Jurkat, Clone E6-1 (cell line): ENCODE measurements at places on chromosomes 2 and 18.

GRCh38 chr2:228016402-228016801 is 145.0 kb downstream of the DAW1 start:
- peak; percentile 8 for DNase-seq

DNA sequence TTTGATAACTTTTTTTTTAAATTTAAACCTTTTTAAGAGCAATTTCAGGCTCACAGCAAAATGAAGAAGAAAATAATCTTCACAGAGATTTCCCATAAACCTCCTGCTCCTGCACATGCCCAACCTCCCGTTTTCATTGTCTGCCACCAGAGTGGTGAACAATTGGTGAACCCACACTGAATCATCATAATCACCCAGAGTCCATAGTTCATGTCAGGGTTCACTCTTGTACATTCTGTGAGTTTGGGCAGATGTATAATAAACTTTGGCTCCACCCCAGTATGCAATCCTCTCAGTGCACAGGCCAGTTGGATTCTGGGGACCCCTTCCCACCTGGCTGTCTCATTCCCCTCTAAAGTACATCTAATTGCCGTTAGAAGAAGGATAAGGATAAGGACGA is 24.4 kb downstream of the C18orf54 start:
- DNase-seq, result no peak

DNA sequence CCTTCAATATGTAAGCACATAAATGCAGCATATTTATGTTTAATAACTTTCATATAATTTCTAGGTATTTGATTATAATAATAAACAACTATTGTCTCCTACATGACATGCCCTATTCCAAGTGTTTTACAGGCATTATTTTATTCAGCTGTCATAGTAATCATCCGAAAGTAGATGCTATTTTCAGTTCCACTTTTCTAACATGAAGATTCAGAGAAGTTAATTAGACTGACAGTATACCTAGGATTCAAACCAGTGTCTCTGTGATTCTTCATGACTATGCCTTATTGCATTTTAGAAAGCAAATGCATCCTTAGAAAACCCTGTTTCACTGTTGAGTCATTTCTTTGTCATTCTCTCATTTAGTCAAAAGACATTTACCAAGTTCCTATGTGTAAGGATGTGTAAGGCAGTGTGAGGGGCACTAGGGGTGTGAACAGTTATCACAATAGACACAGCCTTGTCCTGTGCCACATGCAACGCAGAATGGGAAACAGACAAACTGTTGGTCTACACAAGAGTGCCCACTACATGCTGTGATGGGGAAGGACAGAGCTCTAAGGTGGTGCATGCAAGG is 79.8 kb downstream of the DTNA start:
- DNase-seq, result no peak

- no peak for DNase-seq
Observed at GRCh38 chr2:176664478-176664877, 395.2 kb downstream of the MTX2 start.

GRCh38 chr2:32135409-32135808 is 30.3 kb upstream of the SLC30A6 start:
- peak; percentile 17 for DNase-seq

GRCh38 chr2:15728245-15728938 is 136.7 kb downstream of the DDX1 start:
- DNase-seq, result no peak

DNA sequence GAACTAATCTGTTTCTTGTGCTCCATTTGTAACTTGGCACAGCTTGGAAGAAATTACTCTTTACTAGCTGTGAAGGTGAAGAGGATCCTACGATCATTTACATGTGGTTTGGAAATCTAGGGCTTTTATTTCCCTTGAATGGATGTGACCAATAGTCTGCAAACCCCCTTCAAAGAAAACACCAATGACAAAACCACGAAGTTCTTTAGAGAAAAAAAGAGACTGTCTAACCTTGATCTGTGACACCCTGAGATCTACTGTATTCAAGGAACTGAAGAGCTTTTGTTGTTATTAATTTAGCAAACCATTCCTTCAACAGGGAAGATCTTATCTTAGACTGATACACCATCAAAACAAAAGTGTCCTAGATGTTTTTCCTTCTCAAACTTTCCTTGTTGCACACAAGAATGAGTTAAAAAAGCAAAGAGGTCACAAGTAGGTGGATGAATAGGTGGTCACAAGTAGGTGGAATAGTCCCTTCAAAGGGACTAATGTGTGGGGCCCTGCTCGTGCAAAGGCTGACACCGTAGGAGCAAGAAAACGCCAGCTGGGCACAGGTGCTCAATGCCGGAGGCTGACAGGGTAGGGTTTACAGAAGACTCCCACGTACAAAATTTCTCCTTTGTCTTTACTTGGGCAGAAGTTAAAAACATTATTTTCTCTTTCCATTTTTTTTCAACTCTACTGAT is 95.6 kb upstream of the ITGB6 start:
- DNase-seq, result peak; percentile 43

- no peak for DNase-seq
Observed at GRCh38 chr18:13657974-13658373, 68.4 kb downstream of the FAM210A start.

- DNase-seq, result no peak
Observed at GRCh38 chr2:133705287-133705686, 137.0 kb upstream of the NCKAP5 start.

GRCh38 chr2:236740506-236740905 is 170.9 kb downstream of the ACKR3 start:
- DNase-seq, result no peak

DNA sequence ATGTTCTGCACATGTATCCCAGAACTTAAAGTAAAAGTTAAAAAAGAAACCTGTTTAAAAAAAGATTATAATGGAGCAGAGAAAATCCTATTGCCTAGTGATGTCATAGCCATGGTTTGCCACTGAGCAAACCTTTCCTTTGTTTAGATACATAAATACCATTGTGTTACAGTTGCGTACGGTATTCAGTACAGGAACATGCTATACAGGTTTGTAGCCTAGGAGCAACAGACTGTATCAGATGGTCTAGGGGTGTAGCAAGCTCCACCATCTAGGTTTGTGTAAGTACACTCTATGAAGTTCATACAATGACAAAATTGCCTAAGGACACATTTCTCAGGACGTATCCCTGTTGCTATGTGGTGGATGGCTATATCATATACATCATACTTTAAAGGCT is 13.0 kb downstream of the ICA1L start:
- DNase-seq, result no peak

DNA sequence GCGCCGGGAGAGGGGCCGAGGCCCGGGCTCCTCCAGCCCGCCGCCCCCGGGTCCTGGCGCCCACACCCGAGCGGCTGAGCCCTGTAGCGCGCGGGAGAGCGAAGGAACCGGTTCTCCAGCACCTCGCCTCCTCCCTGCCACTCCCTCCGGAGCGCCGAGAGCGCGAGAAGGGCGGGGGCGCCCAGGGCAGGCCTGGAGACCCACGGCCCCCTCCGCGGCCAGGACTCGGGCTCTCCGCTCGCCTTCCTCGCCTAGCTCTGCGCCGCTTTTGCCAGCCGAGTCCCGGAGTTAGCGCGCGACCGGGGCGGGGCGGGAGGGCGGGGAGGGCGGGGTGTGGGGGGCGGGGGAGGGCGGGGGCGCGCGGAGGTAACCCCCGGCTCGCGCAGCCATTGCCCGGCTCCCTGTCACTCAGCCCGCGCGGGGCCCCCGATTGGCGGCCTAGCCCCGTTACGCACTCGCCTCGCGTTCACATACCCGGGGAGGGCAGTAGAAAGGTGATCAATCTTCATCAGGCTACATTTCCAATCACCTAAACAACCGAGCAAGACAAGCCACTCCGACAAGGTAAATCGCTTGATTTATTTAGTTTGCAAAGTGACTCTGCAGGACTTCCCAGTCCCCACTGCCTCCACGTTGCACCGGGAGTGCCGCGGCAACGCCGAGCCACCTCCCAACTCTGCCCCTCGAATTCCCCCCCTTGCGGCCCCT is at the start of gene OTX1:
Gene OTX1 (plus strand): TSS at position 497 of the 708 bp plus-strand sequence. CDS start 2,161 bp downstream, outside the sequence.
- DNase-seq, result peak; percentile 74

- no peak for DNase-seq
Observed at GRCh38 chr2:52429171-52429570, 1338.4 kb upstream of the CHAC2 start.

GRCh38 chr18:25817546-25818237 is 272.7 kb downstream of the SS18 start:
- no peak for DNase-seq

GRCh38 chr18:50284255-50284885 is 3.0 kb upstream of the MBD1 start:
- no peak for DNase-seq

DNA sequence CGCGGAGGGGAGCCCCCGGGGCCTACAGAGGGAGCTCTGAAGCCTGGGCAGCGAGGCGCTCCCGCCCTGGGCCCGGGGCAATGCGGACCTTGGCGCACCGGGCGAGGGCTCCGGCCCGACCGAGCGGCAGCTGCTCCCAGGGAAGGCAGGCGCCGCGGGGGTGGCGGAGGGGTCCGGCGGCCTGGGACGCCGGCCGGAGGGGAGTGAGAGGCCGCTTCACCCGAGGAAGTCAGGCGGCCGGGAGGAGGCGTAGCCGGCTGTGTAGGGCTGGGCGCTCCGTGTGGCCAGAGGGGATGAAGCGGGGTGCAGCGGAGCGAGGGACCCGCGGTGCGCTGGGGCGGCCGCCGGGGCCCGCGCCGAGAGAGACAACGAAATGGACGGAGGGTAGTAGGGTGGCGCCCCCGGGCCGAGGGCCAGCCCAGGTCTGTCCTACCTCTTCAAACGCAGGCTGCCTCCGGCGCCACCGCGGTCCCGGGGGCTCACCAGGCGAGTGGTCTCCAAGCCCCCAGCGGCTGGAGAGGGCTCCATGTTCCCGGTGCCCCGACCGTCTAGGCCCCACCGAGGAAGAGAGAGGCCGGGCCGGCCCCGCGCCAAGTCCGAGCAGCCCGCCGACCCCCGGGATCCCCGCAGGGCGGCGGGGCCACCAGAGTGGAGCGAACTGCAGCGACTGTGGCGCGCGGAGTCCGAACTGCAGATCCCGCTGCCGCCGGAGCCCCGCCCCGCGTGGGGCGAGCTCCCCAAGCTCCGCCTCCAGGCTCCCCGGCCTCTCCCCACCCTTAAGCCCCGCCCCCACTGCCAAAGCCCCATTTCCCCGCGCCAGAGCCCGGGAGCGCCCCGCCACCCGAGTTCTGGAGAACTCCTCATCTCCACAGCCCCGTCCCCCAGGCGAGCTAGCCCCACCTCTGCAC is at the start of gene SLC30A3:
Gene SLC30A3 (minus strand): TSS at position 669 of the 908 bp plus-strand sequence. CDS start 141 bp downstream, at position 528.
- DNase-seq, result peak; percentile 38

DNA sequence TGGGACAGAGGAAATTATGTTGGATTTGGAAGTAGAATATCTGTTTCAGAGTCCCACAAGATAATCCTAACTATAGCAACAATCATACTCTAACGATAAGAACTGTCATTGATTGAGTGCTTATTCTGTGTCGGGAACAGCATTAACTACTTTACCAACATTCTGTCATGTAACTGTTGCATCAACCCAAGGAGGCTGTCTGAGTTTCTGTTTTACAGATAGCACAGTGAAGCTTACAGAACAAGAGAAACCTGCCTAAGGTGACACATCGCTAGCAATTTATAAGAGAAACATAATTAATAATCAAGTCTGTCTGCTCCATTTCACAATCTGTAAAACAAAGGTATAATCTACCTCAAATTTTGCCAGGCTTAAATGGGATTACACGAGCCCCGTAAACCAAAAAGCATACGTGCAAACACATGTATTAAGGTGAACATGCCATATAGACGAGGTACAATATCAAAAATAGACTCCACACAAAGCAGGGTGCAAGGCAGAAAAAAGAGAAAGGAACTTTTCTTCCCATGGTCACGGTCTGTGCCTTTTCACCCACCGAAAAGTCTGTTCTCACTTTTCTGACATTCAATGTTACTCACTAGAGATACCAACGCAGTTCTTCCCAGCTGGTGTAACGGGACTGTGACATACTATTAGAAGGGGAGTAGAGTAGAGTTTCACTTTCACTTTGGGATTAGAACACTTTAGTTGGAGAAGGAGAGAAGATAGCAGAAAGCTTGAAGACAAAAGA is 37.2 kb upstream of the SLC8A1 start:
- no peak for DNase-seq

- no peak for DNase-seq
Observed at GRCh38 chr2:234678711-234679110, 181.8 kb upstream of the ARL4C start.
